ENCODE measurements at places on chromosomes 3 and 15. TPM values are rescaled to one million over a fixed set of nuclear protein-coding genes. Genes with fewer than 3 reads are reported as not detected.
A peak's percentile ranks its signal among the peaks of the same experiment; 100 is the strongest.

The LRTM1 gene
- total RNA-seq: not detected

DNA sequence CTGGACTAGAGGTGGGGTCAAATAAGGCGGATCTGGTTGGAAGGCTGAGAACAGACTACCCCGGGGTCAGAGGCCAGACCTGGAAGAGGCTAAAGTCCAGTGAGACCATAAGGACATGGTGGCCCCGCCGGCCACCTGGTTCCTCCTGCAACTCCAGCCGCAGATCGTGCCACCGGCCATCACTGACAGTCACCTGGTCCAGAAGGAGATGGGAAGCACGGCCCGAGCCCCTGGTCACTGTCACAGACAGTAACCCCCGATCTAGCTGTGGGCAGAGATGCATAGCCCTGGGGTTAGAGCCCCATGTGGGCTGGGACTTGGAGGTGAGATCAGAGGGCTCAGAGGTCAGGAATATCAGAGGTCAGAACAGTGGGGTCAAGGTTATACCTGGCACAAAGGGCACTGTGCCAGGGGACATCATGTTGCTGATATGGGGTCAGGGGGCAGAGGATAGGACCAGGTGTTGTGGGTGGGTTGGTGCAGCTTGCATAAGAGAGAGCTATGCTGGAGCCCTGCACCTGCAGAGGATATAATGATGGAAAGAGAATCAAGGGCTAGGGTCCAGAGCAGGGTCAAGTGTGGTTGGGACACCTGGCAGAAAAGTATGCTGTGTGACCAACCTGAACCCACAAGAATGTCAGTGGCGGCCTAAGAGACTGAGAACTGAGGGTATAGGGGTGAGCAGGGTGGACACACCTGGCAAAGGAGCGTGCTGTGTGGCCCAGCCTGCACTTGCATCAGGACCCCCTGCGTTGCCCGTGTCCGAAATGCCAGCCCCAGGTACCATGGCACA, 9.6 kb downstream of the CELSR3 start:
- no peak overlapping the region for H3K27ac ChIP-seq
- DNase-seq: no peak
- no peaks in the 10 kb centered on the region for H3K4me1 ChIP-seq
- no peak overlapping the region for H3K4me3 ChIP-seq
- H3K36me3 ChIP-seq: no peaks in the 10 kb centered on the region

- DNase-seq: no peak
- H3K27me3 ChIP-seq: no peaks in the 10 kb centered on the region
- no peaks in the 10 kb centered on the region for H3K36me3 ChIP-seq
- peaks cover 8% of the 10 kb centered on the region for H3K4me1 ChIP-seq
- no peak overlapping the region for H3K4me3 ChIP-seq
Observed at GRCh38 chr3:126936853-126937425, 46.0 kb upstream of the PLXNA1 start.

- no peaks in the 10 kb centered on the region for H3K36me3 ChIP-seq
- H3K27me3 ChIP-seq: no peaks in the 10 kb centered on the region
- H3K27ac ChIP-seq: no peak overlapping the region
- H3K4me3 ChIP-seq: no peak overlapping the region
- H3K4me1 ChIP-seq: no peaks in the 10 kb centered on the region
Observed at GRCh38 chr3:182533394-182533793, 259.9 kb upstream of the ATP11B start.

DNA sequence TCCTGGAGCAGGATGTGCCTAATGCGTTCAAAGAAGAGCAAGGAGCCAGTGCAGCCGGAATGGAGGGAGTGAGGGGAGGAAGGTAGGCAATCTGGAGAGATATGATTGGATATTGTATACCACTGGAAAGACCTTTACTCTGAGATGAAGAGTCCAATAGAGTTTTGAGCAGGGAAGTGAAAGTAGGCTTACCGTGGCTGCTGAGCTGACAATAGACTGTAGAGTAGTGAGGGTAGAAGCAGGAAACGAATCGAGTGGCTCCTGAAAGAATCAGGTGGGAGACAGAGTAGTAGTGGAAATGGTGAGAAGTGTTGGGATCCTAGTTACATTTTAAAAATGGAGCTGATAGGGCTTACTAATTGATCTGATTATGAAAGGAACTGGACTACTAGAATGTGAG, 51.8 kb upstream of the NUDT16 start:
- H3K27me3 ChIP-seq: no peaks in the 10 kb centered on the region
- no peaks in the 10 kb centered on the region for H3K36me3 ChIP-seq
- no peak overlapping the region for H3K27ac ChIP-seq
- no peak for DNase-seq
- no peaks in the 10 kb centered on the region for H3K4me1 ChIP-seq
- no peak overlapping the region for H3K4me3 ChIP-seq

- peak overlapping the region; percentile 62 for H3K4me3 ChIP-seq
- DNase-seq: peak; percentile 48
- H3K4me1 ChIP-seq: no peaks in the 10 kb centered on the region
Observed at GRCh38 chr15:60006203-60006862, 2.2 kb downstream of the FOXB1 start.

- no peak overlapping the region for H3K4me3 ChIP-seq
- DNase-seq: no peak
- no peaks in the 10 kb centered on the region for H3K27me3 ChIP-seq
- no peaks in the 10 kb centered on the region for H3K36me3 ChIP-seq
- no peak overlapping the region for H3K27ac ChIP-seq
Observed at GRCh38 chr15:38042707-38043445, 108.4 kb downstream of the TMCO5A start.

All from GM23248 (cell line).